ENCODE measurements at places on chromosomes 2 and 18.

DNA sequence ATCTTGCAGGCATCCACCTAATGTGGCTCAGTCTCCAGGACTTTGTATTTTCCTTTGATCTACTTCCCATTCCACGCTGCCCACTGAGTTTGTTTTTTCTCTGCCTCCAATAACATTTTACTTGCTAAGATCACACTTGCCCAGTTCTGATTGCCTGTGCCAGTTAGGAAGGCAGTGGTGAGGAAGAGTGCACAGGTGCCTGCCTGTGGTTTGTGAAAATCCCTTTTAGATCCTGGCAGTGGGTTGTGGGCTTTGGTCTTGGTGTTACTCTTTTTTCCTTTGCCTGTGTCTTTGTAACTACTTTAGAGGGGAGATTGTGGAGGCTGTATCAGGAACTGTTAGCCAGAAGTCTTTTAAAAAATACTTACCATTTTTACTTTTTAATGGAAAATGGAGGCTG lies 36.9 kb upstream of the KCNG2 start:
- no peak for DNase-seq

DNA sequence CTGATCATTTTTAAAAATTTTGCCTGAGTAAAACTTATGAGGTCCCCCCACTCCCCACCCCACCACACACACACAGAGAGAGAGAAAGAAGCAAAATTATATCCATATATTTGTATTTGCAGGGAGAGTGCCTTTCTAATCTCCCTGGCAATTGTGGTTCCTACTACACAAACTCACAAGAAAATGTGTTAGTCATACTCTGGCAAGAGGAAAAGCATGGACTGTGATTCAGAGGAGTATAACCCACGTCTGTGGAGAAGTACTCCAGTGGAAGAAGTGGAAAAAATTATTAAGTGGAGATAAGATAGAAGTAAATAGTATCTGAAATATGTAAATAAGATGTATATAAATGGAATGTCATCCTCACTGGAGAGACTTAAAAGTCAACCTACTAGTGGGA lies 114.0 kb downstream of the DSEL start:
- DNase-seq: no peak

- DNase-seq: no peak
These were observed 2.0 kb upstream of the CHRNG start for GRCh38 chr2:232537499-232537898.

DNA sequence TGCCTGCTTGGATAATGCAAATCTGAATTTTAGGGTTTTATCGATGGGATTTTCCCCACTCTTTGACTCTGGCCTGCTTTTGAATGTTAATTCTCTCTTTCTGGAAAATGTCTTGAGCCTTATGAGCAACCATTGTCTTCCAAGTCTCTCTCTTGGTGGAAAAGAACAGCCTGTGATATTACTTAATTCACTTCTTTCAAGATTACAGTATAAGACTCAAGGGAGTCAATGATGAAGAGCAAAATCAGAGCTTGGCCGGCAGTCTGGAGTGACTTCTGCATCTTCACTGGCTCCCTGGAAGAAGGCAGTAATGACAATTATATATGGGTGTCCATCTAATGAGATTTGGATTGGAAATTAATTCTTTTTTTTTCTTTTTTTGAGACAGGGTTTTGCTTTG lies 122.9 kb upstream of the ZEB2 start:
- no peak for DNase-seq

- DNase-seq: no peak
These were observed 68.6 kb downstream of the EXOC6B start for GRCh38 chr2:72757177-72757775.

DNA sequence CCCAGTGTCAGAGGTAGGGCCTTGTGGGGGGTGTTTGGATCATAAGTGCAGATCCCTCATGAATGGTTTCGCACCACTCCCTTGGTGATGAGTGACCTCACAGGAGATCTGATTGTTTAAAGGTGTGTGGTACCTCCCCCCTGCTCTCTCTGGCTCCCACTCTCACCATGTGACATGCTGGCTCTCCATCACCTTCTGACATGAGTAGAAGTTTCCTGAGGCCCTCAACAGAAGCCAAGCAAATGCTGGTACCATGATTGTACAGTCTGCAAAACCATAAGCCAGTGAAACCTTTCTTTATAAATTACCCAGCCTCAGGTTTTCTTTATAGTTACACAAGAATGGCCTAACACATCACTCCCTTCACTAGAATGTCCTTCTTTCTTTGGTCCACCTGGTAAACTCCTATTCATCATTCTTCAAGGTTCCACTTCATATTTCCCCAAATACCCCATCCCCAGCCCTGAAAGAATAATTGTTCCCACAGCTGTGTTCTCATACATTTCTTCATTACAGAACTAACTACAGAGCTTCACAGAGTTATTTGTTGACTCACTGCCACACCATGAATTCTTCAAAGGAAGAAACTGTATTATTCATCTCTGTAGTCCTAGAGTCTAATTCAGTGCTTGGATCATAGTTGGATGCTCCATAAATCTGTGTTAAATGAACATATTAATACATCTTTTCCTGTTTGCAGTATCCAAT lies 81.2 kb upstream of the STK17B start:
- DNase-seq: no peak

- no peak for DNase-seq
These were observed 1168.0 kb downstream of the SUCLG1 start for GRCh38 chr2:83291083-83291482.

GRCh38 chr2:115427436-115427835 lies 985.0 kb downstream of the DPP10 start:
- DNase-seq: no peak

GRCh38 chr2:217529271-217529670 lies 473.5 kb downstream of the TNS1 start:
- DNase-seq: no peak

DNA sequence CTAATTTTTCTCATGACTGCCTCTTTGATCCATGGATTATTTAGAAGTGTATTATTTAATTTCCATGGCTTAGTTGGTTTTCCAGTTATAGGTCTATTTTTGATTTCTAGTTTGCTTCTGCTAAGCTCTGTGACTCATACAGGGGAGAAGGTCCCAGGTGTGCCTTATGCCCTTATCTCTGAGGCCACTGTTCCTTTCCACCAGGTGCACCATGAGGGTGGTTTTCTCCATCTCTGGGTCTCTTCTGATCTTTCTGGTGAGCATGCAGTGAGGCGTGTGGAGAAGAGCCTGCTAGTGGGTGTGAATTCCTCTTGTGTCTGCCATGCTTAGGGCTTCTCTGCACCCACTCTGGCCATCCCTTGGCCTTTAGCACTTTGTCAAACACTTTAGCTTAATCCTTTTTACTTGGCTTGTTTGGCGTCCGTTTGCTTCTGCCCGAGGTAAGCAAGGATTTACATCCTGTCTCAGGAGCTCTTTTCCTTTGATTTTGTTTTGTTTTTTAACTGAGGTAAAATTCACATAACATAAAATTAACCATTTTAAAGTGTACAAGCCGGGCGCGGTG lies 129.8 kb upstream of the ARL4C start:
- DNase-seq: no peak

GRCh38 chr2:169620509-169620908 lies 36.4 kb downstream of the PPIG start:
- no peak for DNase-seq

- DNase-seq: no peak
These were observed 315.0 kb downstream of the LPIN1 start for GRCh38 chr2:12061286-12062052.

- no peak for DNase-seq
These were observed 28.1 kb upstream of the HTR2B start for GRCh38 chr2:231152800-231153557.

DNA sequence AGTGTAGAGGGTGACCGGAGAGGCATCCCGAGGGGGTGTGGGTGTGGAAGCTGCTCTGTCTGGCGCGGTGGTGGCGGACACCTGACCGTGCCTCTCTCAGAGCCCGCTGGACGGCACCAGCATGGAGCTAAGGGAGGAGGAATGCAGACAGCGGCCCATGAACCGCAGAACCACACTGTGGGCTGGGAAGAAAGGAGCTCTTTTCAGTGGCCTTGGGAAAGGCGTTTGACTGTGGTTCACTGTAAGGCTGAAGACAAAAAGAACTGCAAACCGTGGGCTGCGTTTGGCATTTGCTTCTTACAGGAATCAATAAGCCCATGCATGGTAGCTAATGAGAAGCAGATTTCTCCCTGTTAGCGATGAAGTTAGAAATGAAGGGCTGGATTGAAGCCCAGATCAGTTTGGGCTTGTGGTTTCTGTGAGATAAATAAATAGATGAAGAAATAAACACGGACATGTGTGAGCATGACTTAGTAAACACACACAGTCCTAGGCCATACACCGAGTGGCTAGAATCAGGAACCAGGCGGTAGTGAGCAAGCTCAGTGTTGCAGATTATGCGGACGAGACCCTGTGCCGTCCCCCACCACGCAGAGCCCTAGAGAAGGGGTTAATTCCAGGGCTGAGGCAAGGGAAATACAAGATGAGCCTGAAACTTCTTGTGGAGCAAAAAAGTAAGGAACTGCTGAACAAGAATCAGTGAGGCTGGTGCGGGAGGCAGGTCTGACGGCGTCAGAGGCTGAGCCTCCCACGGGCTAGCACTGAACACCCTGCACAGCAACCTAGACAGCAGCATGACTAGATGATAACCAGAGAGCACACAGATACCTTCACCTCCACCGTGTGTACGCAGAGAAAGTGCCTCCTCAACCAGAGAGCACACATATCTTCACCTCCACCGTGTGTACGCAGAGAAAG lies 29.3 kb upstream of the NFATC1 start:
- no peak for DNase-seq

DNA sequence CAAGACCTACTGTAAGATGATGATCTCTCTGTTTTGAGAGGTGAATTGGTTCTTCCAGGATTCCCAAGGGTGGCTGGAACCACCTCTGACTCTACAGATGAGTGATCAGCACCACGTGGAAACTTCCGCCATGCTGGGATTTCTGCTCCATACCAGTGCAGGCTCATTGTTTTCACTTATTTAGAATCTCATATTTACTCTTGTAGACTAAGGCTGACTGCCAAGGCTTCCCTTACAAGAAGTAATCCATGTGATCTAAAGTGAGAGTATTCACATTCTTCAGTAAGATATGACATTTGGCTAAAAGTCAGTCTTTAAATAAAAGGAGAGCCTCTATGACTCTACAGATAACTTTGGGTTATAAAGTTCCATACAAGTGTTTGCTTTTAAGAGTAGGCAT lies 322.9 kb upstream of the RAB12 start:
- DNase-seq: no peak

- no peak for DNase-seq
These were observed 55.6 kb downstream of the THADA start for GRCh38 chr2:43540021-43540779.

GRCh38 chr2:96841701-96842495 lies 1.9 kb downstream of the ANKRD23 start:
- DNase-seq: no peak

GRCh38 chr2:241280291-241280690 lies 35.2 kb downstream of the HDLBP start:
- DNase-seq: no peak

DNA sequence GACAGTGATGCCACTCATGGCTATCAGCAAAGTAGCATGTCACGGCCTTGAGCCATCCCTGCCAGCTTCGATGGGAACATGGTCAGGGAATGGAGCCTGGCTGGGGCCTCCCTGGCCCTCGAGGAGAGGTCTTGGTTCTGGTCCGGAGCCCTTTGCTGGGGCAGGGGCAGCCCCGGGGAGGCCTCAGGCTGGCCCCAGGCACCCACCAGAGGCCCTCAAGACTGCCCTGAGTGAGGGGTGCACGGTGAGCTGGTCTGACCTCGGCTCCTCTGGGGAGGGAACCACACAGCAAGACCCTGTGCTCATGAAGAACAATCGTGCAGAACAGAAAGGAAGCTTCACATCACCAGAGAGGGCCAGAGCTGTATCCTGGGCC lies 75.2 kb upstream of the OTOS start:
- no peak for DNase-seq

DNA sequence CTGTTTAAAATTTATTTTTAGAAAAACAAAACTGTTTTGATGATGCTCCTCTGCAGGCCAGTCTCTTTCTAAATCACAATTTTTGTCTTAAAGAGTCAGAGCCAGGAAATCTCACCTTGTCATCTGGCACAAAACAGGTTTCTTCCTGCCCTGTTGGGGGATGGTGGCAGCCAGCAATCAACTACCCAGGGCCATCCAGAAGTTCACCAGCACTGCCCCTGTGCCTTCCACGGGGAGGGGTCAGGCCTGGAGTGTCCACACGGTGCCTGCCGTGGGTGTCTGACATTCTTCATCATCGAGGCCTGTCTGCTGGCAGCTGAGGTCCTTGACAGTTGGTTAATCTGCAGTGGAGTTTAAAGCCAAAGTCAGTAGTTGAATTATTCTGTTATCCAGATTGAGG lies 40.0 kb upstream of the BMP10 start:
- no peak for DNase-seq

- DNase-seq: no peak
These were observed 26.6 kb upstream of the SLC14A2 start for GRCh38 chr18:45588376-45589355.

DNA sequence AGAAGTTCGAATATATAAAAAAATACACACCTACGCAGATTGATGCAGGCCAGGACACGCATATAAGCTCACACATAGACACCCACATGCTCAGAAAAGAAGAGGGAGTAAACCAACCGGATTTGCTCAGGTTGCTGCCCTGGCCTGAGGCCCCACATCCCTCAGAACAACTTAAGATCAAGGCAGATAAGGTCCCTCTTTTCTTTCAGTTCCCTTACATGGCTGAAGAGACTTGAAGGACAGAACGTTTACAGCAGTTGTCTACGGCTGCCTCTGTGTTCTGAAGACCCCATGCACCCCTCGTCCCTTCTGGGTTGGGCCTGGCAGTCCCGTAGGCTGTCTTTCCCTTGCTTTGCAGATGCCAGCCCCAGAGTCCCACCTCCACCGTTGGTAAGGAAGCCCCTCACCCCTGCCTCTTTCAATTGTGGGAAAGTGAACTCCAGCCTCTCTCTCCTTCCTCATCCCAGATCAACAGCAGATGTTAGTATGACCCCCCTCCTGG lies 4.3 kb upstream of the NAGK start:
- DNase-seq: no peak

DNA sequence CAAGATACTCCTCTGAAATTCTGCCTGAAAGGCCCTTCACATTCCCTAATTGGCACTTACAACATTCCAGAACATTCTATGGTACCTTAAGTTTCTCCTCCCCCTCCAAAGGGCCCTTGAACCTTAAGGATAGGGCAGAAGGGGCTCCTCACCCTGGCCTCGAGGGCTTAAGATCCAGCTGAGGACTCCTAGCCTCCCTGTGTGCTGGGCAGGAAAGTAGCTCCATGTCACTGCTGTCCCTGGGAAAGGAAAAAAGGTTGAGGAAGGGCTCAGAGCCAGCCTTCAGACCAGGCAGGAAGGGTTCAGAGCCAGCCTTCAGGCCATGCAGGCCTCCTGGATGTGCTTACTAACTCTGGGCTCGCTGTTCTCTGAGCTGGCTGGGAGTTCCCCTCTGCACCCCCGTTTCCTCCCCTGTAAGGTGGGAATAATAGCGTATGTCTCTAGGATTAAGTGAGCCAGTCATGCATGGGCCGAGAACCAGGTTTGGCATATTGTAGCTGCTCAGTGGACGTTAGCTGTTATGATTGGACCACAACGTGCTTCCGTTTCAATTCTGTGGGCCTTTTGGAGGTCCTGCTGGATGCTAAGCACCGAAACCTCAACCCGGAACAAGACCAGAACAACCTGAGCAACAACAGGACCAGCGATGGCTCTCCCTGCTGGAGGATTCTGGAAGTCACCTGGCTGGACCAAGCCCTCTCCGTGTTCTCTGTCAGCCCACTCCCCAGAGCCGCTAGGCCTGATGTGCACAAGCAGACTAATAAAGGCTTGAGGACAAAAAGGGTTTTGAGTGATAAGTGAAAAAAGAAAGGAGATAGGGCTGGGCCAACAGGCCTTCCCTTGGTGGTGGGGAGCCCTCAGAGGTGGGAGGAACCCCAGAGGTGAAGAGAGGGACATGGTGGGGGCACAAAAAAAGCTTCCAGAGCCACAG lies 1.0 kb upstream of the B3GNT7 start:
- DNase-seq: no peak

Measured in stimulated activated CD4-positive, alpha-beta T cell treated with anti-CD3 and anti-CD28 coated beads, Interleukin-4, amount 100 ng/mL, for 48 hours (primary cell).